A549 treated with GW870086 at 1 μM for 4 hours (cell line): ENCODE measurements at places on chromosomes 6 and 20. TPM values are rescaled to one million over a fixed set of nuclear protein-coding genes. Genes with fewer than 3 reads are reported as not detected.

TRIM15 gene
- total RNA-seq = not detected in 5 replicates

ANGPT4 gene
- total RNA-seq = 0.06 to 0.07 TPM in 2 of 5 replicates, not detected in the others

ATG5 gene
- 21.1 to 26.5 TPM (median 23.6 TPM) in 5 replicates for total RNA-seq

CRISP2 gene
- not detected in 5 replicates for total RNA-seq

ID4 gene
- total RNA-seq = 0.72 to 1.3 TPM (median 0.88 TPM) in 5 replicates

CAGE1 gene
- 0.20 TPM in 1 of 5 replicates, not detected in the others for total RNA-seq

C6orf163 gene
- total RNA-seq = 0.11 to 0.74 TPM (median 0.21 TPM) in 4 of 5 replicates, not detected in the other

PRICKLE4 gene
- total RNA-seq = 0.68 to 0.95 TPM (median 0.81 TPM) in 5 replicates

MCHR2 gene
- total RNA-seq = not detected in 5 replicates

OSTM1 gene
- 16.3 to 25.9 TPM (median 24.3 TPM) in 5 replicates for total RNA-seq

RBM24 gene
- 6.5 to 9.3 TPM (median 7.9 TPM) in 5 replicates for total RNA-seq

TRAPPC3L gene
- total RNA-seq = not detected in 5 replicates

CLIC5 gene
- 0.10 TPM in 1 of 5 replicates, not detected in the others for total RNA-seq

ENPP4 gene
- total RNA-seq = 0.11 to 0.41 TPM (median 0.25 TPM) in 5 replicates

CALHM6 gene
- 0.34 TPM in 1 of 5 replicates, not detected in the others for total RNA-seq

SLC22A7 gene
- total RNA-seq = not detected in 5 replicates

OR12D3 gene
- not detected in 5 replicates for total RNA-seq

TOX2 gene
- total RNA-seq = 8.5 to 13.6 TPM (median 11.6 TPM) in 5 replicates

HLA-DQB2 gene
- total RNA-seq = not detected in 5 replicates

NEURL2 gene
- 0.99 to 1.3 TPM (median 1.1 TPM) in 5 replicates for total RNA-seq

SALL4 gene
- 1.2 to 2.5 TPM (median 1.6 TPM) in 5 replicates for total RNA-seq

DOK5 gene
- total RNA-seq = not detected in 5 replicates

RIMS4 gene
- total RNA-seq = 1.3 to 2.0 TPM (median 1.6 TPM) in 5 replicates
